Renal pelvis (tissue), 12 donors: ENCODE measurements at places on chromosomes 6 and 20.
A peak's percentile ranks its signal among the peaks of the same experiment; 100 is the strongest.

GRCh38 chr6:7684843-7685242, 41.1 kb upstream of the BMP6 start:
- no peak for DNase-seq

- DNase-seq = peak; percentile 42
Observed at GRCh38 chr6:127514773-127515227, 4.3 kb downstream of the MTCL3 start.

- DNase-seq = no peak
Observed at GRCh38 chr6:7034055-7034454, 73.7 kb upstream of the RREB1 start.

DNA sequence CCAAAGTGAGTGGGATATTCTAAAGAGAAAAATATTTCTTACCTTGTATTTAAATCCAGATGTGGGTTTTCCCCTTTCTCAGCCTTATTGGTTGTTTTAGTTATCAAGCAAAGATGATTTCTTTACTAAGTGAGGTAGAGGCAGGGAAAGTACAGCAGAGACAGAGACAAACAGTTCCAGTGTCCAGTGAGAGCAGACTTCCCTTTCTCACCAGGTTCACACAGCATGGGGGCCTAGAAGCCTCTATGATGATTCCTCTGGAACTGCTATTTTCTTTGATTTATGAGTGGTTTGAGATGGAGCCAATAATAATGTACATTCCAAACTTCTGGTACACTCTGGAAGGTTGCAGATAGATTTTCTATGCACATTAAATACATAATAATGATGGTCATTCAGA, 234.0 kb upstream of the MARCKS start:
- no peak for DNase-seq

DNA sequence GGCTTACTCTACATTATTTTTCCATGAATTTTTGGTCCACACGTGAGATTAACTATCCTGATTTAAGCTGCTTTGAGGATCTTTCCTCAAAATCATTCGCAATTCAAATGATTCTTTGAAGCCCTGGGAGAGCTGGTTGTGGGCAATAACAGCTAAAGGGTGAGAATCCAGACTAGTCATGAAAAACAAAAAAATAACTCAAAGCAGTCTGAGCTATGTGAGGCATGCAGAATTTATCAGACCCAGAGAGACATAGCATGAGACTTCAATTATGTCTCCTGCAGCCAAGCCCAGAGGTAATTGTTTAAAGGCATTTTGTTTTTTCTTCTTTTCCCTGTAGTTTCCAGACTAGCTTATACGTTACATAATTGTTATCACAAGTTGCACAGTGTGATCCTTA, 517.3 kb upstream of the PTCHD4 start:
- DNase-seq = no peak

- DNase-seq = no peak
Observed at GRCh38 chr20:40633123-40633850, 55.7 kb downstream of the MAFB start.

GRCh38 chr6:135630789-135631376, 133.3 kb upstream of the AHI1 start:
- no peak for DNase-seq

GRCh38 chr20:1778338-1778737, 116.9 kb upstream of the SIRPA start:
- no peak for DNase-seq

- DNase-seq = no peak
Observed at GRCh38 chr20:57849121-57849520, 139.3 kb upstream of the PMEPA1 start.

DNA sequence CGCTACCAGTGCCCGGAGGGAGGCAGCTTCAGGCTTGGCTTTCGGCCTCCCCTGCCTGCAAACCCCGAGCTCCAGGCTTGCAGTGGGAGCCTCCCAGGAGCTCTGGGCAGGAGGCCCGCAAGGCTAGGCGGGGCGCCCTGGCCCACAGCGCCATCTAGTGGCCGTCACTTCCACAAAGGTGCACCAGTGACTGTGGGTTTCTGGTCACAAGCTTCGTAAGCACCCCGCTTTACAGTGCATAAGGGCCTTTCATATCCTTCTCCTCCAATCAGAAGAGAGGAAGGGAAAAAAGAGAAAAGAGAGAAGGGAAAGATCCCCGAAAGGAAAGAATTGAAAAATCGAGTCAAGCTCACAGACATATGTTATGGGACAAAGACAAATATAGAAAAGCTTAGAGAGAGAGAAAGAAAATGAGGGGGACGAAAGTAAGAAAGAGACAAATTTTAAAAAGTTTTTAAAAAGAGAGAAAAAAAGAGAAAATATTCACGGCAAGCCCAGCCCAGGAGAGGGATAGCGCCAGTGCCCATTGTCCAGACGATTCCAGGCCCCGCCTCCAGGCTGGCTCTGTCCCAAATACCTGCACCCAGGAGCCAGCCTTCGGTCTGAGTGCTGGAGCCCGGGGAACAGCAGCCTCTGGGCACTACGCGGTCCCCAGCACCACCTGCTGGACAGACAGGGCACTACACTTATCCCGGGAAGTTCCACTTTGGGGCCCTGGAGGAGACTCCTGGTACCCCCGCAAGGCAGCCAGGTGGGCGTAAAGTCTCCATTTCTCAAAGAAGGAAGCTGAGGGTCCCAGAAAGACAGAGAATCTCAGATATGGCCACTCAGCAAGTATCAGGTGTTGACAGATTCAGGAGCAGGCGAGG, 207.1 kb downstream of the PREX1 start:
- DNase-seq = peak; percentile 82

GRCh38 chr20:35768731-35769664, 2.8 kb upstream of the PHF20 start:
- DNase-seq = peak; percentile 64

- DNase-seq = no peak
Observed at GRCh38 chr20:34355427-34355826, 7.6 kb upstream of the ITCH start.

GRCh38 chr6:168248148-168248620, 71.4 kb downstream of the DACT2 start:
- DNase-seq = no peak
